ENCODE measurements at places on chromosomes 6 and 20. TPM values are rescaled to one million over a fixed set of nuclear protein-coding genes. Genes with fewer than 3 reads are reported as not detected.

R3HDML gene
- not detected for total RNA-seq

ADIG gene
- not detected for total RNA-seq

KIFC1 gene
- 2.7 TPM for total RNA-seq

PNLDC1 gene
- 2.0 TPM for total RNA-seq

OR2B6 gene
- not detected for total RNA-seq

PLCB4 gene
- 8.2 TPM for total RNA-seq

ADGRB3 gene
- total RNA-seq, result 0.16 TPM

HLA-A gene
- 288 TPM for total RNA-seq

THBS2 gene
- total RNA-seq, result 213 TPM

PRKN gene
- total RNA-seq, result 4.0 TPM

SYNDIG1 gene
- not detected for total RNA-seq

GJA10 gene
- total RNA-seq, result not detected

CST7 gene
- not detected for total RNA-seq

BIRC7 gene
- total RNA-seq, result not detected

RFX6 gene
- not detected for total RNA-seq

PTK6 gene
- total RNA-seq, result 0.16 TPM

KCNG1 gene
- total RNA-seq, result 5.5 TPM

PAK5 gene
- not detected for total RNA-seq

DTNBP1 gene
- 10.3 TPM for total RNA-seq

TFAP2A gene
- total RNA-seq, result not detected

RAET1L gene
- not detected for total RNA-seq
